Thyroid gland (tissue), 4 donors: ENCODE measurements at places on chromosomes 7 and 10. TPM values are rescaled to one million over a fixed set of nuclear protein-coding genes. Genes with fewer than 3 reads are reported as not detected.

DNA sequence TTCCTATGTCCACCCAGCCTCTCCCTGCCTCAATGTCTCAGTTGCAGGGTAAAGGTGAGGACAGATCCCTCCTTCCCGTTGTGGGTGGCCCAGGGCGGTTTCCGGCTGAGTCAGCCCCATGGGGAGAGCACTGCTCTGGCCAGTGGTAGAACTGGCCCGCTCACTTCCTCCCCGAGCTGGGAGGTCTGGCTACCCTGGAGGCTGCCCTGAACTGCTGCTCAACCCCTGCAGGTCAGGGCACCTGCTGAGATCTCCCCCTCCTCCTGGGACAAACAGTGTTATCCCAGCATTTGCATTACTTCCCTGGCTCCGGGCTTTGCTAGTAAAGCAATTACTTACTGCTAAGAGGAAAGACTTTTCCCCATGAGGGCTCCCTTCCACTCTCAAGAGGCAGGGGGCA is 21.4 kb upstream of the IMPDH1 start:
- no peaks in the 10 kb centered on the region for H3K27me3 ChIP-seq
- no peaks in the 10 kb centered on the region for H3K4me1 ChIP-seq
- H3K27ac ChIP-seq: no peak overlapping the region
- H3K36me3 ChIP-seq: no peaks in the 10 kb centered on the region

DNA sequence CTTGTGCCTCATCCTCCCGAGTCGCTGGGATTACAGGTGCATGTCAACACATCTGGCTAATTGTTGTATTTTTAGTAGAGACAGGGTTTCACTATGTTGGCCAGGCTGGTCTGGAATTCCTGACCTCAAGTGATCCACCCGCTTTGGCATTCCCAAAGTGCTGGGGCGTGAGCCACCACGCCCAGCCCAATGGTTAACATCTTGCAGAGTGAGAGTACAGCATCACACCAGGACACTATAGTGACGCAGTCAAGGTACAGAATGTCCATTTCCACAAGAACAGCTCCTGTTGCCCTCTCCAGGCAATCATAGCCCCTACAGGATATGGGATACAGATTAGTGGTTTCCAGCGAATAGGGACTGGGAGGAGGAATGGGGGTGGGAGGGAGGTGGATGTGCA is 34.0 kb downstream of the MYO1G start:
- H3K4me3 ChIP-seq: no peak overlapping the region
- DNase-seq: no peak
- H3K4me1 ChIP-seq: no peaks in the 10 kb centered on the region
- no peaks in the 10 kb centered on the region for H3K27me3 ChIP-seq
- no peaks in the 10 kb centered on the region for H3K36me3 ChIP-seq

DNA sequence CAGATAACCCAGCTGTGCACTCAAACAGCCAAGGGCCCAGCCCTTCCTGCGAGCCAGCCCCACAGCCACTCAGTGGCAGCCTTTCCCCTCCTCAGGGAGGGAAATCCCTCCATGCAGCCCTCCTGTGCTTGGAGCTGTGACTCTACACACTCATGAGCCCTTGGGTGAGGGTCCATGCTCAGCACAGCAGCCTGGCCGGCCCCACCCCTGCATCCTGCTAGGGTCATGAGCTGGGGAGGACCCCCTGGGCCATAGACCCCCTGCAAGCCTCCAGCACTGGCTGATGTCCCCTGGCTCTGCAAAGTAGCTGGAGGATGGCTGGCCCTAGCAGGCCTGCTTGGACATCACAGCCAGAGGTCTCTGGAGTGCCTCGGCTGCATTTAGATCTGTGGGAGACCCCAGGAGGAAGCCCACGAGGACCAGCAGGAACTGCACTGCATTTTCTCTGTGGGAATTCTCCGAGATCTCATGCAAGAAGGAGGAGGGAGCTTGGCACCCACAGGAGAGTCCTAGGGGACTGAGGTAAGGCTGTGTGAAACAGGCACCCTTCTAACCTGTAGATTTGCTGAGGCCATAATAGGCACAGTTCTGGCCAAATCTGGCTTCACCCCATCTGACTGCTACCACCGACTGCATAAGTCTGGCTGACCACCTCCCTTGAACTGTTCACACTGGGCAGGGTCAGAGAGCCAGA is 17.4 kb downstream of the TMEM273 start:
- DNase-seq: no peak
- no peaks in the 10 kb centered on the region for H3K36me3 ChIP-seq
- H3K4me3 ChIP-seq: no peak overlapping the region
- no peaks in the 10 kb centered on the region for H3K27me3 ChIP-seq

DNA sequence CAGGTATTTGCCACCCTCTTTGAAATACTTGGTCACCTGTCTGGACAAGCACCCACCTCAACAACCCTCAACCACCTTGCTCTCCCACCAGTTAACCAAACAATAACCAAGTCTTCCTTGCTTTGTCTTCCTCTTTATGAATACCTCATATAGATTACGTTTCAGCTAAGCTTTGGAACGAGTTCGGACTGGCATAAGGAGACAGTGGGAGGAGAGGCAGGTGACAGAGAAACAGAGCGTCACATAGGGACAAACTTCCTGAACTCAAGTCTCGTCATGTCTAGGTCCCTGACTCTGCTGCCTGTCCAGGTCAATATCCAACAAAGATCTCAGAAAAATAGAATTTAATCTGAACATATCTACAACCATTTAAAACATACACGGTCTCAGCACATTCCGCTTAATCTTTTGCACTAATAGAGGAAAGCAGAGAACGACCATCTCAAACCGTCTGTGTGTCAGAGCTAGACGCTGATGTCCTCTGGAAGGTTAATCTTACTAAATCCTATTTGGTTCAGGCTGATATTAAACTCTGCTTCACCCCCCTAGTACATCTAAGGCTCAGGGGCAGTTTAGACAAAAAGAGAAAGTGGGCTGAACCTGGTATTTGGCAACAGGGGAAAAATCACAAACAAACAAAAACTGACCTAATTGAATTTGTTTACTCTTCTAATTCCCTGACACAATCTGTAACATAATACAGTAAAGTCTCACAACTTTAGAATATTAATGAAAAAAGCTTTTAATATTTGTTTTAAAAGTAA is 26.4 kb upstream of the SVOPL start:
- no peak overlapping the region for H3K27ac ChIP-seq
- no peak overlapping the region for H3K4me3 ChIP-seq
- H3K27me3 ChIP-seq: no peaks in the 10 kb centered on the region
- H3K4me1 ChIP-seq: no peaks in the 10 kb centered on the region
- no peaks in the 10 kb centered on the region for H3K36me3 ChIP-seq
- DNase-seq: no peak

ATP5MK gene
- 274 TPM for total RNA-seq
